Caki2 (cell line): ENCODE measurements at places on chromosomes 6 and 20. TPM values are rescaled to one million over a fixed set of nuclear protein-coding genes. Genes with fewer than 3 reads are reported as not detected.

Gene KHDRBS2
- total RNA-seq = not detected in 2 replicates

Gene HTR1B
- not detected in 2 replicates for total RNA-seq

Gene RAB44
- not detected in 2 replicates for total RNA-seq

Gene TRIM10
- total RNA-seq = not detected in 2 replicates

- no peak for DNase-seq
Measured at GRCh38 chr6:30168741-30169140, 5.4 kb downstream of the TRIM15 start.

- DNase-seq = no peak
Measured at GRCh38 chr6:23319582-23319981, 750.2 kb downstream of the HDGFL1 start.

- DNase-seq = no peak
Measured at GRCh38 chr20:25243416-25243979, 4.4 kb upstream of the PYGB start.

DNA sequence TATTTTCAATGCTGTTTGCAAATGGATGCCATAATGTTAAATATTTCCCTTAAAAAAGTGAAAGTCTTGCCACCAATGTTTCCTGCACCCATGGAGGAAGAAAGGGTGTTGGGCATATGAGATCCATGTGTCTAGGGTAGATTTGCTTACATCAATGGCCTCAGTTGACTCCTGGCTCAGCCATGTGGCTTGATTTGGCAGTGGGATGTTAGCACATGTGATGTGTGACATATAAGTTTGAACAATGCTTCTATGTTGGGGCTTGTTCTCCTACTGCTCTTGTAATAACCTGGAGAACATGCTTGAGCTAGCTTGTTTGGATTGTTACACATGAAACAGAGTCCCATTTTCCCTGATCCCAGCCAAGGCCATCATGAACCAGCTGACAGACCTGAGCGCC, 187.6 kb downstream of the SCP2D1 start:
- DNase-seq = no peak

DNA sequence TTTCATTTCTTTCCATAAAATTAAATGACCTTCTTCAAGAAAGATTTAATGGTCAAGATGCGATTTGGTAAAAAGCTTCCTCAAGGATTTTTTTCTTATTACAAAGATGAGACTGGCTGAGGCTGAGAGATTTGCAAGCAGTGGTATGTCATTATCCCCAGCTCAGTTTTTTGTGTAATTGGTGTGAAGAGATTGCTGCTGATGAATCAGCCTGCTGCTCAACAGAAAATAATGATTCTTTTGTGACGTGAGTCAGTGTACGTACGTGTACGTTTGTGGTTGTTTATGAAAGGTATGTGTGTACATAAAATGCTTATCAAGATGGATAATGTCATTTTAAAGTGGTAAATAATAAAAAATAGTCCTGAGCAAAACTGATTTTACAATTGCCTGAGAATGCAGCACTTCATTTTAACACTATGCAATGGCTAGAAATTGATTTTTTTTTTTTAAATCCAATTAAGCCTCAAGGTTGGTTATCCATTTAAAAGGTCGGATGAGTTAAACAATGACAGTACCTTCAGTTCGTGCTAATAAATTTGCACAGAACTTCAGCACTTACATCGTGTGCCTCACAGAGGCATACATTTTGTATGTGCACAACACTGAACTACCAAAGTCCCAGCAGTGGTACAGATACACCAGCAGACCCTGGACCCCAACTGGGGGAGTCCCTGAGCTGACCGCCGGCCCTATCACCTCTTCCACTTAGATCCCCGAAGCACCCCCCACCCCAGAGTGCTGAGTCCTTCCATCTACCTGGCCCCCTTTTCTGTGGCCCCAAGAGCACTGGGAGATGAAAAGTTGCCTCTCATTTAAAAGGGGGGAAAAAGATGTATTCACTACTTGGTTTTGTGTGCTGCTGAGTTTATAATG, 9.7 kb upstream of the NPEPL1 start:
- no peak for DNase-seq

DNA sequence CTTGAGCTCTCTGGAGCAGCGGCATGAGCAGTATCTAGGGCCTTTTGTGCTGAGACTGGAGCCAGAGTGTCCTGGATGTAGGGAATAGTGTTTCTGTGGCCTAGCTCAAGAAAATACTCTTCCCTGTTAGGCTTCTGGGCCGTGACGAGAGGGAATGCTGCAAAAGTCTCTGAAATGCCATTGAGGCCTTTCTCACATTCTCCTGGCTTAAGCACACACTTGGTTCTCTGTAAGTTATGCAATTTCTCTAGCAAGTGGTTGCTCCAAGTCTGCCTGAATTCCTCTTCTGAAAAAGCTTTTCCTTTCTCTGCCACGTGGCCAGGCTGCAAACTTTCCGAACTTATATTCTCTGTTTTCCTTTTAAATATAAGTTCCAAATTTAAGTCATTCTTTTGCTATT, 744.4 kb downstream of the GRIK2 start:
- DNase-seq = no peak

DNA sequence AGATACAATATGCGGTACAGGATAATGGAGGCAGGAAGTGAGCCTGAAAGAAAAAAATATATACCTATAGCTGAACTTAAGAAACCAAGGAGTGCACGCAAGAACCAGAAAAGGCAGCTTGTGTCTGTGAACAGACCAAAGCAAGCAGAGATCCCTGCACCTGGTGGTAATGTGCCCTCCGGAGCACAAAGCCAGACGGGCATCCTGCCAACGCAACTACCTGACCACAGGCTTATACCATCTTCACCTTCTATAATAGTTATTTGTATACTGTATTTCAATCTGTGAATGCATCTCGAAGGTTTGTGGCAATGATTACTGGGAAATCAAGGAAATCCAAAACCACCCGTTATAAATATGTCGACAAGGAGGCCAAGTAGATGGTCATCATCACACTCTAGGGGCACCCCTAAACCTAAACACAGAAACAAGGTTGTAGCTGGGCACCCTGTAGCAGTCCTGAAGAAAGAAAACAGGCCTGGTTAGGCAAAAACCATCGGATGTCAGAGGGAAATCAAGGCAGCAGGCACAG, 801 bp downstream of the FBXL4 start:
- peak; percentile 57 for DNase-seq

DNA sequence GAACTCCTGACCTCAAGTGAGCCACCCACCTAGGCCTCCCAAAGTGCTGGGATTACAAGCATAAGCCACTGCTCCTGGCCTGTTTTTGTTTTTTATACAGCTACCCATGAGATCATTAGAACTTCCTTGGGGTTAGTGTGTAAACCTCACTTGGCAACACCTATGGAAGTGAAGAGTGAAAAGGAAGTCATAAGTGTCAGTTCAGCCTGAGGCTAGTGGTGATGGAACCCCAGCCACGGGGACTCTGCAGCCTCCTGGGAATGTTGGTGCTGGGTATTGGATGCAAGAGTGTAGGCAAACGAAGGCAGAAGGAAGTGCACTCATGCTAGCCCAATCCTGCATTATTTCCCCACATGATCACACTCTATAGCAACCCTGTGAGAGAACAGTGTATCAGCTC, 33.6 kb upstream of the FUCA2 start:
- no peak for DNase-seq

DNA sequence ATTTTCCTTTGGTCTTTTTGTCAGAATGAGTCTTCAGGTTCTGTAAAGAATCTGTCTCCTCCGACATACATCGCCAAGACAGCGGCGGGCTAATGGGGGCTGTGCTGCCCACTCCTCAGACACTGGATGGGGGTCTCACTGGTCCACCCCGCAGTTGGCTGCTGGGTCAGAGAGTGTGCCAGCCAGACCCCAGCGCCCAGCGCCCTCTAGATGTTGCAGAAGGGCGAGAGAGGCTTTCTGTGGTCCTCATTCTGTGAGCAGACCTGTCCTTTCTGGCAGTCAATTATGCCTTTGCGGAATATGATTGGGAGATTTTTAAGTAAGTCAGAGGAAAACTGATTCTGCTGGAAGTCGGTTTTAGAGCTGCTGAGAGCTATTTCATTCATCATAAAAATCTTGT, 7.8 kb upstream of the CCR6 start:
- DNase-seq = no peak

GRCh38 chr20:17485017-17485416, 46.2 kb downstream of the BFSP1 start:
- DNase-seq = no peak

DNA sequence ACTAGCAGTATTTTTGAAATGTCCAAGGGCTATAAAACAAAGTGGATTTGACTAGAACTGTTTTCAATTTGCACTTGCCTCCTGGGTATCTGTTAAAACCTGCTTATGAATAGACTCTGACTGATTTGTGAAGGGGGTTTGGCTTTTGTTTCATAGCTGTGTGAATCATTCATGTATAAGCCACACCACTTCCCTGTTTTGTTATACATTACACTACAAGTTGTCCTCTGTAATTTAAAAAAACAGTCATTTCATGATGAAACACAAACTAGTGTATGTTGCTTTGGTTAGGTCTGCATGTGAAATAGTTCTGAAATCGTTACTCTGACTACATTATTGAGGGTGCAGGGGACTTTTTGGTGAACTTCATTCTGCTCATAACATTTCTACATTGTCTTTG, 121.7 kb downstream of the NKAIN2 start:
- peak; percentile 45 for DNase-seq

DNA sequence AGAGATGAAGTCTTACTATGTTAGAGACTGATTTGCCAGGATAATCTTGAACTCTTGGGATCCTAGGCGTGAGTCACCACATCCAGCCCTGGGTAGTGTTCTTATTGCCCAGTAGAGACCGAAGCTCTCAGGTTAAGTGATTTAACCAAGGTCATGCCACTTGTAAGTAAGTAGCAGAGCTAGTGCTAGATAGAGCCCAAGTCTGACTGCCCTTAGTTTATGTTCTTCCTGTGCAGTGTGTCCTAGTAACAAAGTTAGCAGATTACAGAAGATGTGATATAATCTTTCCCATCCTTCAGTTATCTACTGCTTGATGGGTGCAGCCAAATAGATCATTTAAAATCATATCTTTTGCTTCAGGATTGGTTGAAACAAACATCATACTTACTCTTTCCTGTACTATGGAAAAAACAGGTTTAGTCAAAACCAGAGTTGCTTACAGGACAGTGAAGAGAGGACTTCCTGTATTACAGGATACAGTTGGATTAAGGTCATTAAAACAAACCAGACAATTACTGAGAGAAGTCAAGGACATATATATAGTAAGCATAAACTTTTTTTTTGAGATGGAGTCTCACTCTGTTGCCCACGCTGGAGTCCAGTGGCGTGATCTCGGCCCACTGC, 9.5 kb upstream of the PABPC1L start:
- DNase-seq = no peak

GRCh38 chr6:143196525-143197225, 136.0 kb downstream of the AIG1 start:
- DNase-seq = peak; percentile 51
